ENCODE measurements at places on chromosomes 1 and 21.

GRCh38 chr1:3763351-3764125 is 9.0 kb upstream of the SMIM1 start:
- DNase-seq: no peak

GRCh38 chr1:103948526-103948925 is 198.8 kb downstream of the AMY1C start:
- no peak for DNase-seq

DNA sequence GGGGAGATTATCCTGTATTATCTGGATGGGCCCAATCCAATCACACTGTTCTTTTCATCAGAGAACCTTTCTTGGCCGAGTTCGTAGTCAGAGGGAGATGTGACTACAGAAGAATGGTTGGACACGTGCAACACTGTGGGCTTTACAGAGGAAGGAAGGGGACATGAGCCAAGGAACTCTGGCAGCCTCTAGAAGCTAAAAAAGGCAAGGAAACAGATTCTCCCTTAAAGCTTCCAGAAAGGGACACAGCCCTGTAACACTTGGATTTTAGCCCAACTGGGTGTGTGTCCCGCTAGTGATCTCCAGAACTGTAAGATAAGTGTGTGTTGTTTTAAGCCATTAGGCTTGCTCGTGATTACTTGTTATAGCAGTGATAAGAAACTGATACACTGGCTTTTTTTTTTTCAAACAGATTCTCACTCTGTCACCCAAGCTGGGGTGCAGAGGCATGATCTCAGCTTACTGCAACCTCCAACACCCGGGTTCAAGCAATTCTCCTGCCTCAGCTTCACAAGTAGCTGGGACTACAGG is 53.9 kb upstream of the FBXO28 start:
- DNase-seq: no peak

- no peak for DNase-seq
Observed at GRCh38 chr1:72936942-72937341, 654.6 kb upstream of the NEGR1 start.

DNA sequence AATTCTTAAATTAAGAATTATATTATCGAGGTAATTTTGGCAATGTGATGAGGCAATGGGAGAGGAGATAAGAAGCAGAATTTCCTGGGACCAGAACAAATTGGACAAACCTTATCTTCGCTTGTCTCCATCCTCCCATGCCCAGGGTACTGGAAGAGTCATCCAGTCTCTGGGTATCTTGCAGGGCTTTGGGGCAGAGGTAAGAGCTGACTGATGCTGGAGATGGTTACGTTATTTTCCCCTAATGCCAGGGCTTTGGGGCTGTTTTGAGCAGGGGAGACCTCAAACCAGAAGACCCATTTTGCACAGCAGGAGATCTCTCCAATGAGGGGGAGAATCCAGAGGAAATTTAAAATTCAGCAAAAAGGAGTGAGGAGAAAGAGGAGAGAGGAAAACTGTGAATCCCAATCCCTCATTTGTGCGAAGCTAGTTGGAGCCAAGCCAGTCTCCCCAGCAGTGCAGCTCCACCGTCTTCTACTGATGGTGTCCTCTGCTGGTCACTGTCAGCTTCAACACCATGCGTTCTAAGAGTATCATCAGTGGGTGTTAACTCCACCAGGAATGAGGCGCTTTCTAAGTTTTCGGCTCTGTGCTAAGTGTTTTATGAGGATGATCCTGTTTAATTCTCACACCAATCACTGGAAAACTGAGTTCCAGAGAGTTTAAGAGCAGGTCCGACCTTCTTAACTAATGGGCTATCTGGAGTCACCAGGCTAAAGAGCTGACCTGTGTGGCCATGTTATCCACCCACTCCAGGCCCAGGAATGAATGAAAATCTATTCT is 86.8 kb upstream of the CD34 start:
- peak; percentile 9 for DNase-seq

DNA sequence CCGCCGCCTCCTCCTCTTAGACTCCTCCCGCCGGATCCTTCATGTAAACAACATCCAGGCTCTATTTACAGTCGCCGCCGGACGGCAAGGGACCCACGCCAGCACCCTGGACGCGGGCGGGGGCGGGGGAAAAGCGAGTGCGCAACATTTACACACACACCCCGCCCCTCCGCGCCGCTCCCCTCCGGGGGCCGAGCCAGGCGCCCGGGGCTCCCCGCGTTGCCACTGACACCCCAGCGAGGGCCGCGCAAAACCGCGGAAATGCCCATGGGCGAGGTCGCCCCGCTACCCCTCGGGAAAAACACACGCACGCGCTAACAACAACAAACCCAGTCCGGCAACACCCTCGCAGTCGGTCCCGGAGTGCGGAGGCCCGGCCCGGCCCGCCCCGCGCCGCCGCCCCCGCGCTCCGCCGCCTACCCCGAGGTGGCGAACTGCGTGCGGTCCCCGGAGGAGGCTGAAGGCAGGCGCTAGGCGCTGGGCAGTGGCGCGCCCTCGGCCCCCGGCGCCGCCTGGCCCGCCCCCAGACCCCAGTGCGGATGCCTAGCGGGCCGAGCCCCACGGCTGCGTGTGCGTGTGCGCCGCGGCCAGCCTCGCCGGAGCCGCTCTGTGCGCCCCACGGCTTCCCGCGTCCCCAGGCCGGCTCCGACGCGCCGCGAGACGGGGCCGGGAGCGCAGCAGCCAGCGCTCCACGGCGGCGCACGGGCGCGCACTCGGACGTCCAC is 81.1 kb upstream of the AK4 start:
- peak; percentile 57 for DNase-seq

GRCh38 chr1:10007169-10007568 is 10.1 kb downstream of the RBP7 start:
- no peak for DNase-seq

- peak; percentile 66 for DNase-seq
Observed at GRCh38 chr1:15836772-15837669, 10.5 kb upstream of the SPEN start.

- DNase-seq: no peak
Observed at GRCh38 chr1:216306830-216307229, 116.4 kb downstream of the USH2A start.

GRCh38 chr21:29477941-29478340 is 179.2 kb downstream of the BACH1 start:
- DNase-seq: no peak

Measured in stimulated activated CD4-positive, alpha-beta T cell treated with anti-CD3 and anti-CD28 coated beads, Interleukin-2, amount 100 ng/mL, for 4 hours (primary cell).